ENCODE measurements at places on chromosomes 12 and 14.

DNA sequence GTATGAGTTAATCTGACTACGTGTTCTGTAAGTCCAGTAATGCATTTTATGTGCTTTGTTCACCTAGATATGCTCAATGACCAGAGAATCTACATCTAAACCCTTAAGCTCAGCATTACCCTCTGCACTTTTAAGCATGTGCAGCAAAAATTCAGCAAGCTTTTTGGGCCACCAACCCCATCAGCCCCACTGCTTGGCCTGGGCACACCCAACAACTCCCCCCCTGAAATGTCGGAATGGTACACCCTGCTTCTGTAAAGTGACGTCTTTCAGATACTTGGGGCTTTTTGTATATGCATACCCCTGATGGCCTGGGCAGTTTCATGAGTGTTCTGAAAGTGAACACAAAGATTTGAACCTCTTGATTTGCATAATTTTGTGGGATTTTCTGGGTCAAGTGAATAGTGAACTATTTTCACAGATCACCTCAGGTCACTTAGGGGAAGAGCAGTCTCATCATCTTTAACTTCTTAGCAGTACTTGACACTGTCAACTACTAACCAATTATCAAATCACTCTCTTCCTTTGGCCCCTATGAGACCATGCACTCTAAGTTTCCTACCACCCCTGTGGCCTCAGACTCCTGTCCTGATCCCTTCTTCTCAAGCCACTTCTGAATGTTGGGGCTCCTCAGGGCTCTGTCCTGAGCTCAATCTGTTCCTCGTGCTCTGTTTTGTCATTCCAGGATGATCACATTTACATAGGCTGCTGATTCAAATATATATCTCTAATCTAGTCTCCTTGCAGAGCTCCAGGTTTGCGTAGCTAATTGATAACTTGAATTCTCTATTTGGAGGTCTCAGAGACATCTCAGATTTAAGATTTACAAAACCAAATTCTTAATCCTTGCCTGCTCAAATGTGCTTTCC lies 36.3 kb upstream of the PPM1A start:
- ATAC-seq = no peak

GRCh38 chr14:31945074-31945613 lies 132.0 kb upstream of the ARHGAP5 start:
- ATAC-seq = no peak

- no peak for ATAC-seq
These were observed 59.2 kb upstream of the RTRAF start for GRCh38 chr14:51929910-51930682.

DNA sequence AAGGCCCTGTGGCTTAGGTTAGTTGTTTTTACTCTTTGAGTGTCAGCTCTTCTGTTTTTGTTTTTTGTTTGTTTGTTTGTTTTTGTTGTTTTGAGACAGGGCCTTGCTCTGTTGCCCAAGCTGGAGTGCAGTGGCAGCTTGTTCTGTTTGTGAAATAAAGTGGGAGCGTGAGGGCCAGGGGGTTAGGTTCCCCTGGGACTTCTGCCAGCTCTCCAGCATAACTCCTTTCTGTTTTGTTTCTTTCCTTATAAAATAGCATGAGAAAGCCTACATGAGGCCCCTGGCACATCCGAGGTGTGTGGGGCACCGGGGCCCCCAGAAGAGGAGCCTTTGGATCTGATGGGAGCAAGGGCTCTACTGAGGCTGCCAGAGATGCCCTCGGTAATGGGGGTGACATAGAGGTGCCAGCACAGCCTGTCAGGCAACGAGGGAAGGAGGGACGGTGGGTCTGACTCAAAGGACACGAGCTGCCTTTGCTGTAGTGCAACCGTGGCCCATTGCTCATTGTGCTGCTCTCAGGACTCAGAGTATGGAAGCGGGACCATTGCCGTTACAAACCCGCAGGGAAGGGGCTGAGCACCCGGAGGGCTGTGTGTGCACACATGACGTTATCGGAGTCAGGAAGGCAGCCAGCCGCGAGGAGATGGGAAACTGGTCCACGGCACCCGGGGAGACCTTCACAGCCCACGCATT lies 9.1 kb upstream of the SERPINA11 start:
- ATAC-seq = no peak

- no peak for ATAC-seq
These were observed 56.8 kb downstream of the LRFN5 start for GRCh38 chr14:41663473-41663850.

DNA sequence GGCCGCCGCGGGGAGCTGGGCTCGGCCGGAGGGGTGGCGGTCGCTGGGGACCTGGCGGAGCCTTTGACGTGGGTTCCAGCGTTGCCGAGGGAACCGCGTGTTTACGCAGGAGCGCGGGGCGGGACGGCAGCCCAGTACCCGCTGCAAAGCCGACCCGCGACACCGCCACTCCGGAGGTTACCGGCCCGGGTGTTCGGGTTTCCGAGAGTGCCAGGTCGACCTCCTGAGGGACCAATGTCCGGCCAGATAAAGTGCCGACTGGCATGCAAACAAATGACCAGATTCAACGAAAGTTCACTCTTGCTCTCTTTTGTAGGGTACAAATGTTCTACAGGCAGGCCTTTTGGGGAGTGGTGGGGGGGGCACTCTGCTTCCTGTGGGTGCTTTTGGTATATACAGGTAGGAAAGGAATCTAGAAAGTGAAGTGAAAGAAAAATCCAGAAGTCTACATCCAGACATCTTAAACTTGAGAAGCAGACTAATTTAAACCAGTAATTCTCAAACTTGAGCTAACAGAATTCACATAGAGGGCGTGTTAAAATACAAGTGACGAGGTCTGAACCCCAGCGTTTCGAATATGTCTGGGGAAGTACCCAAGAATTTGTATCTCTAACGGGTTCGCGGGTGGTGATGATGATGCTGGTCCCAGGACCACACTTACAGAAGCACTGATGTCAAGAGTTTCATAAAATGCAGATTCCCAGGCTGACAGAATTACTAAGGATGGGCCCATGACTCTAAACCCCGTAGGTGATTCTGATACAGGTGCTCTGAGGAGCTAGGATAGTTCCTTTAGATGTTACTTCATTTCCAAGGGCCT lies at the start of gene GPR135:
Gene GPR135 (minus strand): TSS at position 65 of the 820 bp plus-strand sequence. CDS start 154 bp downstream, outside the sequence.
- ATAC-seq = peak; percentile 57

DNA sequence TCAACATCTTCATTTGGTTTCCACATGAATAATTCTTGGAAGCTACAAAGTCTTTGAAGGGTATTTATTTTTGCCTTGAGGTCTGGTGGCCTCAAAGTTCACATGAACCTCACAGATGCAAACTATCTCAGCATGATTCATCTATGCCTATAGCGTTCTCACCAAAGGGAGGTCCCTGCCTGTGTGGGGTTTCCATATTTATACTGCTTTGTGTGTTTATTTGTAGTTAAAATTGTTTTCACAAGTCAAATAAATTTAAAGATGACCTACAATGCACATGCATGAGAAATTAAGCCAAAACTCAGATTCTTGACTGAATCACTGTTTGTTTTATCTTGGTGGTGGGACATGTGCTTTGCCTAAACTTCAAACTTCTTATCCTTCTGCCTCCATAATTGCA lies 176.7 kb downstream of the PPM1H start:
- ATAC-seq = no peak

GRCh38 chr12:59431266-59431665 lies 164.6 kb upstream of the SLC16A7 start:
- no peak for ATAC-seq

DNA sequence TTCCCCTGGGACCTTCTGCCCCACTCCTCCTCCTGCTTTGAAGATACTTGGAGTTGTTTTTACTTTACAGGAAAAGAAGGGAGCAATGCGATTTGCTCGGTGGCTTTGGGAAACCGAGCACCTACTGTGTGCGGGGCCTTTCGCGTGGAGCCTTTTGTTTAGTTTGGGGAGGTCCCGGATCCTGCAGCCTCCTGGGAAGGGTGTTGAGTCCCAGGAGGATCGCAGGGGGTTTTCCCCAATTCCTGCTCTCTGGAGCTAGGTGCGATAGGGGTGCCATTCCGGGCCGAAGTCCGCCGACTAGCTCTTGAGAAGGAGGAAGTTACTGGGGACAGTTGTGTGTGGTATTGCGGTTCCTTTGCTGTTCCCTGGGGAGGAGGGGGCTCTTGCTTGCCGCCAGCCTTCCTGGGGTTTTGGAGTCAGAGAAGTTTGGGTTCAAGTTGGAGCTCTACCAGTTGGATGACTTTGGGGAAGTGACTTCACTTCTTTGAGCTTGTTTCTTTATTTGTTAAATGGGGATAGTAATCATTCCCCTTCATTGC lies 1.1 kb downstream of the BRI3BP start:
- ATAC-seq = no peak

DNA sequence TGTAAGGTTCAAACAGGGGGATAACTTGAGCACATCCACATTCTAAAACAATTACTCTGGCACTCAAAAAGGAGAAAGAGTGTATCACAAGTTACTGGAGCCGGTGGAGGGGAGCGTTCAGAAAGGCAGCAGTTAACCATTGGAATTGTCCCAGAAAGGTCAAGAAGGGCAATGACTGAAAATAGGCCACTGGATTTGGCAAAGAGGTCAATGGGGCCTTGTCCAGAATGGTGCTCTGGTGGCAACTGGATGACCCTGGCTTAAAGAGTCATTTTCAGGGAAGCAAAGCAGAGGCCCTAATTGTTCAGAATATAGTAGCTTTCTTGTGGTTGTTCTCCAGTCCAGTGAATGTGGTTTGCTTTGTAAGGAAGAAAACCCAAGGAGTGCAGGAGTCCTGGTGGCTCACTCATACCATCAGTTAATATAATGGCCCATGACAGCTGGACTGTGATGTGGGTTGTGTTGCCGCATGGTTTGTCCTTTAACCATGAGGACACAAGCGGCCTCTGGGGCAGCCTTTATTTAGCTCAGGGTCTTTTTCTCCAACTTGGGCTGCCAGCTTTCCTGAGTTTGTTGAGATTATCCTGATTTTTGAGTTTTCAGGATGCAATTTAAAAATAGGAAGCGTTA lies 142.8 kb upstream of the PELI2 start:
- no peak for ATAC-seq

GRCh38 chr12:1705774-1706631 lies 15.1 kb downstream of the ADIPOR2 start:
- no peak for ATAC-seq

DNA sequence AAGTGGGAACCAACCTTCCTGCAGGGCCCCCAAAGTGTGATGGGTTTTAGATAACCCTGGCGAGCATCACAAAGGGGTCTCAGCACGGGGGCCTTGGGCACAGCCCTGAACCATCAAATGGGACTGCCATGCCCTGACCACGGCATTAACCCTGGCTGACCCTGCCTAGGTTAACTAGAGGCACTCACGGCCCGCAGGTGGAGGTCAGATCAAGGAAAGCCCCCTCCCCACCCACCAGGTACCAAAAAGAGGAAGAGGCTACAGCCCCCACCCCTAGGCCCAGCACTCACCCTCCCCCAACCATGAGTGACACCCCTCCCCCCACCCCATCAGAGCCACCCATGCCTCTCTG lies 42.5 kb downstream of the CCNK start:
- no peak for ATAC-seq

- no peak for ATAC-seq
These were observed 38.4 kb upstream of the DDX11 start for GRCh38 chr12:31035226-31035625.

GRCh38 chr12:118185602-118186397 lies 49.9 kb downstream of the PEBP1 start:
- ATAC-seq = no peak

GRCh38 chr12:123115409-123116121 lies 35.3 kb downstream of the PITPNM2 start:
- ATAC-seq = peak; percentile 96

DNA sequence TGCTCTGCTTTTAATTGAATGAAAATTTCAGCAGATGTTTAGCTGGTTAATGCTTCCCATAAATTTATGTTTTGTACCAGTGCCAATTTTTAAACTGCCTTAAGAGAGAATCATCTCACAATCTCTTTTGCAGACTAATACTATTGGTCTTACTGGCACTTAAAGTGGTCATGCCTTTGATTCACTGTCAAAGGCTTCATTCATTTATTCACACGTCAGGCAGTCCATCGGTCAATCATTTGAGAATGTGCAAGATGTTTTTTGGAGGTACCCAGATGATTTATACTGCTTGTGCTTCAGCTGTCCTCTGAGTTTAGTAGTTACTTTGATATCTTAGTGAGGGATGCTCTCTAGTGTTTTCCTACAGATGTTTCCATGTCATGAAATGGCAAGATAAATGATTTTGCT lies 83.4 kb downstream of the NAV3 start:
- ATAC-seq = no peak

DNA sequence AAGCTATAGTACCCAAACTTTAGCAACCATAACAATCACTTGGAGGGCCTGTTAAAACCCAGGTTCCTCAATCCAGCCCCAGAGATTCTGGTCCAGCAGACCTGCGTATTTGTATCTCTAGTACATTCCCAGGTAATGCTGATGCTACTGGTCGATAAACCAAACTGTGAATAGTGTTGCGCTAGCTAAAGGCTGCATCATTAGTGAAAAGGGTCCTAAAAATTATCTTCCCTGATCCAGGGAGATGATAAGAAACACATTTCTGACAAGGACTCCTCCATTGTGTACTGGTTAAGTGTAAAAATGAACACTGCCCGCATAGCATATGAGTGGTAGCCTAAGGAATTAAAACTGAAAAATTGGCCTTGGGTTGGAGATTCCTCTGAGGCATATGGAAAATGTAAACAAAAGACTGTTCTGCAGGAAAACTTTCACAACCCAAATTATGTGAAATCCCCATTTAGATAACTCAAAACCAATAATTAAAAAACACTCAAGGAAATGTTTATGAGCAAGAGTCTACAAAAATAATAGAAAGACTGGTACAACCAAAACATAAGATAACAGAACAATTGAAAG lies 322.7 kb downstream of the CEP128 start:
- no peak for ATAC-seq

- ATAC-seq = no peak
These were observed 249.4 kb downstream of the ZFP36L1 start for GRCh38 chr14:68543516-68543915.

Data from gastroesophageal sphincter (tissue), 4 donors.